Bronchial epithelial cell (primary cell): ENCODE measurements at places on chromosomes 1 and 21. TPM values are rescaled to one million over a fixed set of nuclear protein-coding genes. Genes with fewer than 3 reads are reported as not detected.

GRCh38 chr1:201739080-201739479 is 89.9 kb upstream of the IPO9 start:
- DNase-seq, result no peak

The KRTAP19-1 gene
- total RNA-seq, result not detected in 2 replicates

DNA sequence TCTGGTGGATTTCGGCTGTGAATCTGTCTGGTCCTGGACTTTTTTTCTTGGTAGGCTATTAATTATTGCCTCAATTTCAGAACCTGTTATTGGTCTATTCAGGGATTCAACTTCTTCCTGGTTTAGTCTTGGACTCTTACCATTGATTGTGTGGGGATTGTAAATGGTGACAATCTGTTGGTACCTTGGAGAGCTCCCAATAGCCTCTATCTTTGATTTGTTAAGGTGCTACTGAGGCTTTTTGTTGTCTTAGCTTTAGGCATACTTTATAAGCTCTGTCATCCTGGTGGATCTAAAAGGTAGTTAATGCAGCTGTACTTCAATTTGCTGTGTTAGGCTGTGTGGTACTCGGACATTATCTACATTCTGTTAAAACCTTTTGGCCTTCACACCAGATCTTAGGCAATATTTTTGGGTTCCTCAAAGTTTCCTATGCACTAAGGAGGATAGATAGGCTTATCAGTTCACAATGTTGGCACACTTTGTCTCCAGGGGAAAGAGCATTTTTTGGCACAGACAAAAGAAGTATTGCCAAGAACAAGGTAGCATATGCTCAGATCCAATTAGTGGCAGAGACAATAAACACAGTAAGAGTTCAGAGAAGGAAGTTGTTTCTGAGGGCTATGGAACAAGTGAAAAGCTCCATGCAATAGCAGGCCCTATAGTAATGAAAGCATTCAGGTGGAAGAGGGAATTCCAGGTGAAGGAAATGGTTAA is 230.4 kb downstream of the PDE4B start:
- DNase-seq, result peak; percentile 7

DNA sequence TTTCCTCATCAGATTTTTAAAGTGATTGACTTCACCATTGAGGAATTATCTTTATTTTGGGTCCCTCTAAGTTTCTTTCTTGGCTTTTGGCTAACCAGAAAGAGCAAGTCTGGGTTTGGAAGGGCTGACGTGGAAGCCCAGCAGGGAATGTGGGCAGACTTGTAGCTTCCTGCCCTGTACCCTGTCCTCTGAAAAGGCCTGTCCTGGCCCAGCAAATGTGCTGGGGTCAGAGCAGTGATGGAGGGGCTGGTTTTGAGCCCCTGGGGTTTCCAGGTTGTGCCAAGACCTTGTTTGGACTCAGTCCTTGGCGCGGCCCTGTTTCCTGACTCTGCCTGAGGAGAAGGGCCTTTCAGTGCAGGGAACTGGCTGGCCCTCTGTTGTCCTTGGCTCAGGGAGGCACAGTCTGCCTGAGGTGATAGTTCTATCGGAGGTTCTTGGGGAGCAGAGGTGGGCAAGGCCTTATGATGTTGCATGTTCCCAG is 72.1 kb downstream of the UCK2 start:
- peak; percentile 55 for DNase-seq

GRCh38 chr1:1669468-1670440 is 10.9 kb upstream of the CDK11B start:
- DNase-seq, result no peak

- peak; percentile 29 for DNase-seq
Observed at GRCh38 chr1:218164111-218164929, 120.8 kb upstream of the RRP15 start.

The ACTN2 gene
- total RNA-seq, result 0.79 TPM in 1 of 2 replicates, not detected in the other

GRCh38 chr1:155951753-155952504 is 10.5 kb downstream of the RXFP4 start:
- DNase-seq, result no peak

The KIF17 gene
- total RNA-seq, result 1.0 and 3.2 TPM in 2 replicates

DNA sequence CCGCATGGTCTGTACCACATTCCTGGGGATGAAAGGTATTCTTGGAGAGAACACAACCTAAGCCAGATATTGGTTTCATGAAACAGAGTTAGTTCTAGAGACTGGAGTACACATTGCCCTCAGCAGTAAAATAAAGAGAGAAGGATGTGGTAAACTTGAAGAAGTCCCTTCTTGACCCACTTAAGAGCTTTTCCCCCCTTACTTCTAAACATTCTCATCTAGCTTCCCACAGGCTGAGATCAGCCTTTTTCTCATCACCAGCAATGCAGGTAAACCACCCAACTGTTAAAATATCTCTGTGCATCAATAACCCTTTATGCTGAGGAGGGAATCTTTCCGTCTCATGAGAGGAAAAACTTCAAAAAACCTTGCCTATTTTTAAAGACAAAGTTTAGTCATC is 62.6 kb downstream of the SUSD4 start:
- DNase-seq, result no peak

The AMPD1 gene
- 0.13 TPM in 1 of 2 replicates, not detected in the other for total RNA-seq

GRCh38 chr21:45370575-45370974 is 34.4 kb upstream of the COL18A1 start:
- DNase-seq, result no peak

DNA sequence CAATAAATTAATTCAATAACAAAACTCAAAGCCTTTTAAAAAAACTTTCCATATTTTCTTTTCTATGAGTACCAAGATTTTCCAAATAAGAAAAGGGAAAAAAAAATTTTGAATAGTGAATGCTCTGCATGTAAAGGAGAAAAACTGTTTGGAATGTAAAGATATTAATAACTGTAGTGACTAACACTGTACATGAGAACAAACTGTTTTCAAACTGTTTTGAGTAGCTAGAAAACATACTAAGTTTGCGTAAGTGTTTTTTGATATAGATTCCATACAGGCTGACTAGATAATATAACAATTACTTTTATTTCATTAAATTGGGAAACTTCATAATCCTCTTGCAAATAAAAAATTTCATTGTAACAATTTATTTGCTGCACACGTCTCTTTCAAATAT is 150.5 kb downstream of the DPYD start:
- DNase-seq, result no peak

GRCh38 chr1:154859786-154860155 is 10.3 kb downstream of the KCNN3 start:
- DNase-seq, result no peak

The OR6N1 gene
- total RNA-seq, result not detected in 2 replicates

GRCh38 chr1:35112668-35113067 is 33.5 kb downstream of the ZMYM1 start:
- no peak for DNase-seq

The DCST2 gene
- total RNA-seq, result under 0.01 and 0.13 TPM in 2 replicates

- peak; percentile 84 for DNase-seq
Observed at GRCh38 chr1:109266965-109267364, 16.0 kb downstream of the PSRC1 start.

The SLC16A4 gene
- total RNA-seq, result 34.2 and 101 TPM in 2 replicates

The SLC5A3 gene
- total RNA-seq, result 24.1 and 34.0 TPM in 2 replicates

- peak; percentile 62 for DNase-seq
Observed at GRCh38 chr1:25443030-25443699, 12.5 kb downstream of the MACO1 start.

- no peak for DNase-seq
Observed at GRCh38 chr21:32812035-32812434, 40.5 kb upstream of the PAXBP1 start.

The VANGL2 gene
- 1.6 and 2.3 TPM in 2 replicates for total RNA-seq

GRCh38 chr1:168420177-168420576 is 123.6 kb downstream of the XCL2 start:
- no peak for DNase-seq

GRCh38 chr1:236059011-236059410 is 5.9 kb downstream of the NID1 start:
- no peak for DNase-seq

DNA sequence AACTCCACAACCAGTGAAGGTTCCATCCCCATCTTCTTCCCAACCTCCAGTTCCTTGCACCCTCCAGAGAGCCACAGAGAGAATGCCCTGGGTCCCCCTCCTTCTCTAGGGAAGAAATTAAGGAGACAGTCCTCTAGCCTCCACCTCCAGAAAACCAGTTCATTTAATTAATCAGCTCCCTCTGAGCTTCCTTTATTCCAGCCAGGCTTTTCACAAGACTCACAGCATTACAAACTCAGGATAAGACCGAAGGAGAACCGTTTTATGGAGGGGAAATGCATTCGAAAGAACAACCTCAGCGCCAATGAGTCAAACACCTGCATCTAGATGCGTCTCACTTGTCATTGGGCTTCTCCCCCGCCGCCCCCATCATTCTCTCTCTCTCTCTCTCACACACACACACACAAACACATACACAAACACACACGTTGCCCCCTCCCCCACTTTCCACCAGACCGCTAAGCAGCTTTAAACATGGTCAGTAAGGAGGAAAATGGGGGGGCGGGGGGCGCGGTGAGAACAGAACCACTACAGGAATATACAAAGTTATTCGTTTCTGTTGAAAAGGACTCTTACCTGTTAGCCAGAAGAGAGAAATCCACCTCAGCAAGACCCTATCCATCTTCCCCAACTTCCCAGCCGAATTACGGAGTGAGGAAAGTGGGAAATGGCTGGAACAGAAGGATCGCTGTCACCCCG is 544 bp downstream of the ILDR2 start:
- no peak for DNase-seq

GRCh38 chr1:245278846-245279245 is 124.1 kb downstream of the KIF26B start:
- DNase-seq, result no peak

DNA sequence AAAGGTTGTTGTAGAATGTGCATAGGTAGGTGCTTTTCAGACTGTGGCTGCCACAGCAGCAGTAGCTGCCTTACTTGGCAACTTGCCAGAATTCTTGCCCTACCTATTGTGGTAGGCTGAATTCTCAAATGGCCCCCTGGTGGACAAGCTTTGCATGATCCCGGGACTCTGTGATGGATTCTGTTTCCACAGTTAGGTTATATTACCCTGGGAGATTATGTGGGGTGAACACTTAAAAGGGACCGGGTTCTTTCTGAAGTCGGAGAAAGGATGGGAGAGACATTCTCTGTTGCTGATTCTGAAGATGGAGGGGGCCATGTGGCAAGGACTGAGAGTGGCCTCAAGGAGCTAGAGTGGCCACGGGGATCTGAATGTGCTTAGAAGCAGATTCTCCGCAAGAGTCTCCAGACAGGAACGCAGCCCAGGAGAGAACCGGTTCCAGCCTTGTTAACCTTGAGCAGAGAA is 32.1 kb upstream of the KCNE1 start:
- peak; percentile 75 for DNase-seq

DNA sequence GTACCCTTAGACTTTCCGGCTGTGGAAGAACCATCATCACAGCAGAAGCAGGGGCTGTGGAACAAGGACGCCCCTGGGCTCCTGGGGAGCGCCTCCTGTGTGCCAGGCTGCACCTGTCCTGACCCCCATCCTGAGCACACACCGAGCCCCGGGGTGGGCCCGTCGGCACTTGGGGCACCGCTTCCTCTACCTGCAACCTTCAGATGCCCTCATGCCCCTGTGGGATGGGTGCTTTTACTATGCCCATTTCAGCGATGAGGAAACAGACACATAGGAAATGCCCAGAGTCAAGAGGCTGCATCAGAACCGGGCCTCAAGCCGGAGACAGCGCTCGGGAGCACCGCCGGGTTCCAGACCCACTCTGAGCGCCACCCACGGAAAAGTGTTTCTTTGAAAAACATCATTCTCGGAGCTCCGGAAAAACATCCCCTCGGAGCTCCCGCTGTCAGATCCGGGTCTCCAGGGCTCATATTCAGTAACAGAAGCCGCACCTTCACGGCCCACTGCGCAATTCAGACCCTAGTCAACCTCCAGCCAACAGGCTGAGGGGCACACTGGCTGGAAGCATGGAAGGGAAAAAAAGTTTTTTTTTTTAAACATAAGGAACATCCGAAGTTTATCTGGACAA is 8.0 kb downstream of the TPRG1L start:
- no peak for DNase-seq

The SPRR2A gene
- total RNA-seq, result 1.3 and 3.8 TPM in 2 replicates

- peak; percentile 41 for DNase-seq
Observed at GRCh38 chr1:44676484-44677200, 2.1 kb downstream of the ARMH1 start.
